ENCODE measurements at places on chromosomes 5 and 9. TPM values are rescaled to one million over a fixed set of nuclear protein-coding genes. Genes with fewer than 3 reads are reported as not detected.

Gene GFI1B
- not detected for total RNA-seq

Gene BNC2
- 67.4 TPM for total RNA-seq

Gene PHAX
- 58.0 TPM for total RNA-seq

Gene DMRT3
- total RNA-seq, result not detected

Gene GARIN3
- total RNA-seq, result not detected

Gene TAF11L5
- total RNA-seq, result not detected

Gene HEMGN
- not detected for total RNA-seq

Gene ORM1
- total RNA-seq, result not detected

Gene TRIM7
- 4.5 TPM for total RNA-seq

Gene KLHL9
- total RNA-seq, result 29.9 TPM

Gene CHD1
- total RNA-seq, result 85.9 TPM

Gene BAAT
- under 0.01 TPM for total RNA-seq

Gene KCTD16
- not detected for total RNA-seq

Gene SLC6A19
- total RNA-seq, result not detected

Gene DDX46
- 25.0 TPM for total RNA-seq
